ENCODE measurements at places on chromosomes 2 and 18.
A peak's percentile ranks its signal among the peaks of the same experiment; 100 is the strongest.

- no peak for DNase-seq
Measured at GRCh38 chr18:31875301-31875700, 67.6 kb downstream of the TRAPPC8 start.

- no peak for DNase-seq
Measured at GRCh38 chr2:65456064-65456463, 23.7 kb upstream of the SPRED2 start.

DNA sequence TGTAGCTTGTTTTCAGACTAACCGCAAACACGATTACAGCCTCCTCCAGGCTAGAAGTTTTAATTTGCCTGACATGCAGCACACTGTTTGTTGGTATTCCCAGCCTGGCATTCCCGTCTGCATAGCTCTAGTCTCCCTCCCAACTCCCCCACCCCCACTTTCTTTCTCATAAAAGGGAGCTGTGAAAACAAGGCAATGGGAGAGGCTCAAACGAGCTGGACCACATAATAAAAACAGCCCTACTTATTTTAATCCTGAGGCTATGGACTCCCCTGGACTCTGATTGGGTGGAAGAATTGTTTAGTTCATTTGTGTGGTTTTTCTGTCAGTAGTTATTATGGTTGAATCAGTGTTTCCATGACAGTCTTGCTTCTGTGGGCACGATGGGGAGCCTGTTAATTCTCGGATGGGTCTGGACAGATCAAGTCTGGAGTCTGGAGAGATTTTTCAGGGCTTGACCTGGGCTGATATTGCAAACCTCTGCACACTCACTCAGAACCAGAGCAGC is 1.2 kb downstream of the STON1 start:
- DNase-seq: peak; percentile 66

DNA sequence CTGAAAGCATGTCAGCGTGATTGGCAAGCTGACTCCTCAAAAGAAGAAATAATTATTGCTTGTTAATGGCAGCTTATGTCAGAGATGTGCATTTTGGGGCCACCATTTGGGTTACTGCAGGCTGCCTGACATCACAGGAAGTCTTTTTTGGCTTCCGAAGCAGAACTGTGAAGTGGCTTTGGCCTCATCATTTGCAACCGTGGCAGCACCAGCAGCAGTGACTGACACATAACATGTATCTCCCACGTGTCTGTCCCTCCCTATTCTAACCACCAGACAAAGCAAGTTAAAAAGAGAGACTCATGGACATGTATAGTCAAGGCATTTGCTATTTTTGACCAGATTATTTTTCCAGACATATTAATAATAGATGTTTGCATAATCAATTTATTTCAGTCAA is 488.7 kb upstream of the ACVR2A start:
- no peak for DNase-seq

DNA sequence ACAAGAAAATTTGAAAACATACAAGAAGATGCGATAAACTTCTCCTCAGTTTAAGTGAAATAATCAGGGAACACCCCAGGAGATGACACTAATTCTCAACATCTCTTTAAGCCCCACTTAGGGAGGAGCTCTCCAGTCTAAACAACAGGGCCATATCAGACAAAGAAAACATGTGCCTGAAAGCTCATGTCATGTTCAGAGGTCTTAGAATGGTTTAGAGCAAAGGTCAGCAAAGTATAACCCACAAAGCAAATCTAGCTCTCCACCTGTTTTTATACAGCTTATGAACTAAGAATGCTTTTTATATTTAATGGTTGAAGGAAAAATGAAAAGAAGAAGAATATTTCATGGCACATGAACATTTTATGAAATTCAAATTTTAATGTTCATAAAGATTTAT is 155.6 kb upstream of the NOL4 start:
- DNase-seq: no peak

- DNase-seq: peak; percentile 71
Measured at GRCh38 chr2:168552450-168552856, 96.4 kb downstream of the CERS6 start.

DNA sequence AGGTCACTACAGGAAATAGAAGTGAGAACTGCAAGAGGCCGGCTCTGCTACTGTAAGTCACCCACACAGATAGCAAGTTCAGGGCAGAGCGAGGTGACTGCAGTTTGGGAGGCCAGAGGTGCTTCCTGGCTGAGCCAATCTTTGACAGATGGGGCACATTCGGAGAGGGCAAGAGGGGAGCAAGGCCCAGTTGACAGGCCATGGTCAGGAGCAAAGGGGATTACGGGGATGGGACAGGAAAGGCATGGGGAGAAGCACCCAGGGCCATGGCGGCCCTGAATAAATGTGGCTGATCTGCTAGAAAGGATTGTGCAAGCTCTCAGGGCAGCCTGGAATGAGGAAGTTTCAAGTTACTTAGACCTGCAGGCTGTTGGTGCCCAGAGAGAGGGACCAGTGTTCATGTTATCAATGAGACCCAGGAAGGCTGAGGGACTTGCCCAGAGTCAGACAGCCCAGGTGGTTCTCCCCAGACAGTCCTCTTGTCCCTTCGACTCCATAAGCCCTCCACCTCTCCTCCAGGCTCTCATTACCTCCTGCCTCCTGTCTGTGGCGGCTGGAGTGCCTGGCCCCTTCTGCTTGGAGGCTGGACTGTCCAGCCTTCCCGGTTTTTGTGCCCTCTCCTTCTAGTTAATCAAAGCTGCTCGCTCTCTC is 123.3 kb downstream of the CTIF start:
- peak; percentile 76 for DNase-seq

DNA sequence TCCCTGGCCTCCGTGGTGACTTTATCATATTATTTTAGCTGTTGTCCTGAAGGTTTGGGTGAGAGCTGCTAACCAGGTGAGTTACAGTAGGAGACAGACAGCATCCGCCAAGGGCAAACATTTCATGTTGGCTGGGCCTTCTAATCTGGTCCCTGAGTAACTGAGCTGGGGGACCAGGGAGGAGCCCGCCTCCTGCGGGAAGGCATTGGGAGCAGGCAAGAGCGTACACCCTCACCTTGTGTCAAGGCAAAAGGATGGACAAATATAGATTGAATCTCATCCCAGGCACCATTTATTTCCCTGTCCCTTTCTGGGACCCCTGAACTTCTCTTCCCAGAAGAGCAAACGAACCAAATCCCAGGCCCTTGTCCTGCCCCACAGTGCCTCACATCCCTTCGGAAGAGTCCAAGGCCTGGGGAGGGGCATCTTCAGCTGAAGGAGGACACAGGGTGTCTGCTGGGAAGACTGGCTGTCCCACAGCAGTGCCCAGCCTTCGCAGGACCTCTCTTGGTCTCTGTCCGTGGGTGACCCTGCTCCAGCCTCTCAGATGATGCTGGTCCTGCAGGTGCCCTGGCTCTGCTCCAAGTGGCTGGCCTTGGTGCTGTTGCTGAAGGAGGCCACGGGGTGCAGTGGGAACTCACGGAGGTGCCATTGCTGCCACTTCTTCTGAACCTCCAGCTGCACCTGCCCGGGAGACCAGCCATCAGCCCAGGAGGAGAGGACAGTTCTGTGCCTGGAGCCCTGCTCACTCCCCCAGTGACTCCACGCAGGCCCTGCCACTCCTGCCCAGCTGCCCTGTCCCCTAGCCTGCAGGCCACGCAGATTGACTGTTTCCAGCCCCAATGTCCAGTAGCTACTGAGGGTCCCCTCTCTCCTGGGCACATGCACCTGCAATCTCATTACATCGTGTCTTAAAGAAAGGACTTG is 8.2 kb downstream of the TMEM37 start:
- no peak for DNase-seq

DNA sequence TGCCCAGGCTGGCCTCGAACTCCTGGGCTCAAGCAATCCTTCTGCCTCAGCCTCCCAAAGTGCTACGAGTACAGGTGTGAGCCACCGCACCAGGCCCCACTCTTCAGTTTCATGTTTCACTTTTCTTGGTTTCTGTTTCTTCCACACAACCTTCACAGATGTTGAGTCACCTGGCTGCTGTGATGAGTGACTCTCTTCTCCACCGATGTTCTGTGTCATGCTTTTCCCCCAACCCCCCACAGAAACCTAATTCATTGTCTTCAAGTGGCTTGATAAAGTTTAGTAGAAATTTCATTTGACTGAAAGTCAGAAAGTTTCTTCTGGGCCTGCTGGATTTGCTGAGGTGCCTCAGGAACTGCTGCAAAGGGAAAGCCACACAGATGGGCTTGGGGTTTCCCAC is 78.5 kb downstream of the SPHKAP start:
- DNase-seq: no peak

DNA sequence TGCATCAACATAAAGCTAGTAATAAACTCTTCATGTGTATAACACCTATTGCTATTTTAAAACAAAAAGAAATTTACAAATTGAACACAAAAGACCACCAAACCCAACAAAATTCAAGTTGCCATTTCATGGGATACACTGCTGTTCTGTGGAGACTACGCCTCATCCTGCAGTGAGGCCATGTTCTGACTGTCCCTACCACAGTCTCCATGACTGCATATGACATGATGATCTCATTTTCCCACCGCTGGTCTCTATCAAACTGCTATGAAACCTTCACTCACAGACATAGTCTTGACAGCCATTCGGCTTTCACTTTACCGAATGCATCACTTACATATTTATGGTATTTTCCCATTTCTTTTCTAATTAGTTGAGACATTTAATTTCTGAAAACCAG is 21.2 kb upstream of the VWA3B start:
- no peak for DNase-seq

DNA sequence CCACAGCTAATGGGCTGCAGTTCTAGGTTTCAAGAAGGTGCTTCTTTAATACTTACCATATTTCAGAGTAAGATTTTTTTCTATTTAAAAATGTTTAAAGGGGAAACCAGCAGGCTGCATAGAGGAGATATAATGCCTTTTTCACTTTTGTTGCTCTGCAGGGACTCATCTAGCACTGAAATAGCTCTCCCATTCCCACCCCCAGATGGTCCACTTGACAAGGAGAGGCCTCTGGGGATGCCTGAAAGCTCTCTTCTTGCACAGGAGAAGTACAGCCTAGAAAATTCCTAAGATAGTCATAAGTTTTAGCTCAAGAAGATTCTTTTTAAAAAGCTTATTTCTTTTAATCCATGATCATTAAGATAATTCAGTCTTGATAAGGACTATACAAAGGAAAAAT is 126.4 kb downstream of the CDH2 start:
- no peak for DNase-seq

- DNase-seq: no peak
Measured at GRCh38 chr2:141714496-141714895, 416.3 kb downstream of the LRP1B start.

GRCh38 chr18:31931886-31932240 is 11.1 kb downstream of the TRAPPC8 start:
- no peak for DNase-seq

DNA sequence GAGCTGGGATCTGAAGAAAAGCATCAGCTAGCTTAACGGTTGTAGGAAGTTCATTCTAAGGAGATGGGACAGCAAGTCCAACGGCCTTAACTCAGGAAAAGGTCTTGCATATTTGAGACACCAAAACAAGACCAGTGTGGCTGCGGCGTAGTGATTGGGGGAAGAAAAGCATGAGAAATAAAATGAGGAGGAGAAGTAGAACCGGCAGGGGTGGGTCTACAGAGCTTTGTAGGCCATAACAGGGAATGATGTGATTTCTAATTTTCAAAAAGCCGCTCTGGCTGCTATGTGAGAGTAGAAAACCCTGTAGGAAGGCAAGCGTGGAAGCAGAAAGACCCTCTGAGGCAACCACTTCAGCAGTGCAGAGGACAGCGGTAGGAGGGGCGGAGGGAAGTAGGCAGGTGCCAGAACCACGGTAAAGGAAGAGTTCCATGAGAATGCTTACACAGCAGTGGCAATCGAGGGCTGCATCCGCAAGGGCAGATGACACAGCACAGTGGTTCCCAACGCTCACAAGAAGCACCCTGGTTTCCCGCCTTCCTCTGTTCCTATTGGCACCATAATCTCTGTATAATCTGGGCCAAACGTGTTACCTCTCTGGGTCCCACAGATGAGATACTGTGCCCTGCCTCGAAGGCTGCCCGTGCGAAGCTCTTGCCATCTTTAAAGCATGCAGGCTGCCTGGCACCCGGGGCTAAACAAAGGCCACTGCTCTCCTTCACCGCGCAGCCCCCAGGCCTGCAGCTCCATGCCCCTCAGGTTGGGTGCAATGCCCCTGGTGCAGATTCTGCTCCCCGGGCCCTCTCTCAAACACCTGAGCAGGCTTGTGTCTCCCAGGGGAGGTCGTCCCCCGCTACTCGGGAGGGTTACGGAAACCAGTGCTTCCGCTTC is 795 bp downstream of the ANKRD39 start:
- DNase-seq: peak; percentile 43

DNA sequence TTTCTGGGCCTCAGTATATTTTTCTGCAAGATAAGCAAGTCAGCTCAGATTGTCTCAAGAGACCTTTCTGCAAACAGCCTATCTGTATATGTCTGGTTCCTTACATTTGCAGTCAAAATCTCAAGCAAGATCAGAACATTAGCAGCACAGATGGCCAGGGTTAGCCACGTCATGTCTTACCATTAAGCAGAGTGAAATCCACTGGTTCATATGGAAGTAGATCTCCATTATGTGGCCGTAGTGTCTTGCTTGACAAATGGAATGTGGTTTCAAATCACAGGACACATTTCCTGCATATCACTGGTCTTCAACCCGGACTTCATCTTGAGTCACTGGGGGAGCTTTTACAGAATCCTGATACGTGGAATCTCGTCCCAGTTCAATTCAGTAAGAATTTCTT is 500.2 kb downstream of the FBXO15 start:
- DNase-seq: no peak

GRCh38 chr2:11655495-11655894 is 14.5 kb downstream of the NTSR2 start:
- no peak for DNase-seq

- no peak for DNase-seq
Measured at GRCh38 chr2:205752924-205753323, 70.6 kb downstream of the NRP2 start.

GRCh38 chr2:60512641-60513040 is 40.8 kb downstream of the BCL11A start:
- DNase-seq: no peak

DNA sequence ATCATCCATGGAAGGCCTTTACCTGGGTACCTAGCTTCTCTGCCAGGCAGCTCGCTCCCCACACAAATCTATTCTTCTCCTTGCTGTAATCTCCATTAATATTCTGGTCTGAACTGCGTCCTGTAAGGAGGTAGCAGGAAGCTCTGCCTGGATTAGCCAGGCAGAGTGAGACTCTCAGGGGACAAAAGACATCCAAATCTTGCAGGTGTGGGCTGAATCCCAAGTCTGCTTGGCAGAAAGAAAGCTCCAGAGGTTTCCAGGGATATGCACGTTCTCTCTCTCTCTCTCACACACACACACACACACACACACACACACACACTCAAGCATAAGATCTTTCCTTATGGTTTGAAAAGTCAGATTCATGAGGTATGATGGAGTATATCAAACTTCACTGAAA is 66.5 kb downstream of the THNSL2 start:
- no peak for DNase-seq

DNA sequence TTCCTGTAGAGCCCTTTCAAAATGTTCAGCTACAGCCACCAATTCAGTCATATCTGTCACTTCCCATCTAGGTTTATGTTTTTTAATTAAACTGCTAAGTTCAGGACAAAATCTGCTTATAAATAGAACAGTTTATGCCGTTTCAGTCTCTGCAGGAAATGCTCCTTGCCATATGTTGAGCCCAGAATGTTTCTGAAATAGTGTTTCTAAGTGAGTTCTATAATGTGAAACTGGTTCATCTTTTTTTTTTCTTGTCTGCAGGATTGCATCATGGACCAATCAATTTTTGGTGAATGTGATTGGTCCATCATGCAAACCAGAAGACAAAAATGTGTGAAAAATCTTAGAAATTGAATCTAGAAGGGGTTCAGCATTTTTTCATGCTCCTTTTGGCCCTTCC is 30.2 kb upstream of the RHOB start:
- DNase-seq: no peak

All from KBM-7 (cell line).